ENCODE measurements at places on chromosomes 7 and 10.

- DNase-seq: no peak
Observed at GRCh38 chr7:47953822-47954221, 5.6 kb upstream of the PKD1L1 start.

- DNase-seq: no peak
Observed at GRCh38 chr10:3723766-3724165, 61.2 kb downstream of the KLF6 start.

- DNase-seq: no peak
Observed at GRCh38 chr7:93921607-93922566, at the start of gene GNG11. Gene GNG11 (plus strand): TSS chr7:93921735. CDS start chr7:93922138, 403 bp downstream.

DNA sequence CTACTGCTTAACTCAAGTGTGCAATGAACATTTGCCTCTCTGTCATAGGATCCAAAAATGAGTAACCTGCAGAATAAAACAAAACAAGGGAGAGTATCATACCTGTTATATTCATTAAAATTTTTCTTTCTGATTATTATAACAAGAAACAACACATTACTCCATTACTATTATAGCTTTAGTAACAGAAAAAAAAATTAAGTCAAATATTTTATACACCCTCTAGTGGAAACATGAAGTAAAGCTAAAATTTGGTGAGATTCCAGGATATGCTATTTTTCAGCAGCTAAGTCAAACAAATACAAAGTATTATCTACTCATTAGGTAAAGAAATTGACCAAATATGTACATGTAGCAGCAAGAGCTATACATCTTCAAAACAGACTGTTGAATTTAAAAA is 56.3 kb downstream of the PDZD8 start:
- peak; percentile 14 for DNase-seq

Measured in SW 1271 (cell line).